ENCODE measurements at places on chromosomes 2 and 18. TPM values are rescaled to one million over a fixed set of nuclear protein-coding genes. Genes with fewer than 3 reads are reported as not detected.
A peak's percentile ranks its signal among the peaks of the same experiment; 100 is the strongest.

The SCYGR4 gene
- not detected for total RNA-seq

The VIL1 gene
- total RNA-seq, result not detected

The ADRA2B gene
- 6.0 TPM for total RNA-seq

The UGT1A8 gene
- total RNA-seq, result not detected

The SLC66A2 gene
- 46.4 TPM for total RNA-seq

The SMYD1 gene
- total RNA-seq, result 26.1 TPM

DNA sequence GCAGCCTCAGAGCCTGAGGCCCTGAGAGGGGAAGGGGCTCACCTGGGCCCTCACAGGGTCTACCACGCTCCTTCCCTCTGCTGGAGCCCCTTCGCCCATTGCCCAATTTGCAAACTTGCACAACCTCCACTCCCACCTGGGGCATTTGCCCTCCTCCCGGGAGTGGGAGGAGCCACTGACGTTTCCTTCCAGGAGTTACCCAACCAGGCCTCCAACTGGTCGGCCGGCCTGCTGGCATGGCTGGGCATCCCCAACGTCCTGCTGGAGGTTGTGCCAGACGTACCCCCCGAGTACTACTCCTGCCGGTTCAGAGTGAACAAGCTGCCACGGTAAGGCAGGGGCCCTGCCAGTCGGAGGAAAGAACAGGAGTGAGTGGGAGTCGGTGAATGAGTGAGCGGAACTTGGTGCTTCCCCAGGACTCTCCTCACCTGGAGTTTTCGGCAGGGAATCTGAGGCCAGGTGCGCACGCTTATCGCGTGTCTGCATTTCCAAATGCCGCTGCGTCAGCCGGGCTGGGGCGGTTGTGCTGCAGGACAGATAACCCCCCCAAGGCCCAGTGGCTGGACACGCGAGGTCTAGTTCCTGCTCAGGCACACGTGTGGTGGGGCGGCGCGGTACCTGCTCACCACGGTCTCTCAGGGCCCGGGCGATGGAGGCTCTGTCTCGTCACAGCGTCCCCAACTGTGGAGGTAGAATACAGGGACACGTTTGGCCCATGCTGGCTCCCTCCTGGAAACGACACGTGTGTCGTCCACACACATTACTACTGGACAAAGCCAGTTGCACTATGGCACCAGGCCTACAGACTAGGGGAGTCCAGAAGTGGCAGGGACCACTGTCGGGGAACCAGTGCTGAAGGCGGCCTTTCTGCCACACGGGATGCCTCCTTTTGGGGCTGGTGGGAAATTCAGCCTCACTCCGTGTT is 11.7 kb downstream of the ANO7 start:
- no peak for DNase-seq

- no peak for DNase-seq
These were observed 228.3 kb downstream of the TWIST2 start for GRCh38 chr2:239075918-239076758.

DNA sequence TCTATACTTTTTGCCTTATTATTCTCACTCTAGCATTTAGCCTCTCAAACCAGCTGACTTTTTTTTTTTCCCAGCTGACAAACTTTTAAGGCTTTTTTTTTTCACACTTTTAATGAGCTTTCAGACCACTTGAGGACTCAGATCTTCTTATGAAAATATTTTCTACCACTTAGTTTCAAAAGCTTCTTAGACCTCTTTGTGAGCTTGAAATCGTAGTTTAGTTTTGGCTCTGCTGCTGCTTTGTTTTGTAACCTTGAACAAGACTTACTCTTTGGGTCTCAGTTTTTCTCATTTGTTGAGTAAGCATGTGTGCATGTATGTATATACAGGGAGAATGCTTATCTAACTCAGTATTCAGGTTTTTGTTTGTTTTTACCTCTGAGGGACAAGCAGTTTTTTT is 3.5 kb downstream of the NBEAL1 start:
- no peak for DNase-seq

- no peak for DNase-seq
These were observed 32.4 kb upstream of the RBBP8 start for GRCh38 chr18:22900558-22901238.

- DNase-seq, result no peak
These were observed 288.3 kb downstream of the CYP26B1 start for GRCh38 chr2:71859211-71859847.

- DNase-seq, result no peak
These were observed 3.8 kb downstream of the BOK start for GRCh38 chr2:241562269-241562891.

DNA sequence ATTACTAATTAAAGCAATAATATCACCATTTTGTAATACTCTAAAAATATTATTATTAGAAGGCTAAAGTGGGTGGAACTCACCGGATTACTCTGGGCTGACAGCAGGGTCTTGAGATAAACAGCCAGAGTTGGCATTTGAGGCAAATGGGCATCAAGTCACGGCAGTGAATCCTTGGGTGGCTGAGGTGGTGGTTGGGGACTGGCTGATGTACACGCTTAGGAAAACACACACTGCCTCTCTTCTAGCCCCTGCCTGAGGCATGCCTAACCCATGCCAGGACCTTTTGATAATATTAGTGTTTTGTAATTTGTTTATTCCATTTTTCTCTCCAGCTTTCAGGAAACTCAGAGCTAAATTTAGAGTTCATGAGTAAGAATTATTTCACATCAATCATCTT is 76.8 kb downstream of the ACKR3 start:
- no peak for DNase-seq

DNA sequence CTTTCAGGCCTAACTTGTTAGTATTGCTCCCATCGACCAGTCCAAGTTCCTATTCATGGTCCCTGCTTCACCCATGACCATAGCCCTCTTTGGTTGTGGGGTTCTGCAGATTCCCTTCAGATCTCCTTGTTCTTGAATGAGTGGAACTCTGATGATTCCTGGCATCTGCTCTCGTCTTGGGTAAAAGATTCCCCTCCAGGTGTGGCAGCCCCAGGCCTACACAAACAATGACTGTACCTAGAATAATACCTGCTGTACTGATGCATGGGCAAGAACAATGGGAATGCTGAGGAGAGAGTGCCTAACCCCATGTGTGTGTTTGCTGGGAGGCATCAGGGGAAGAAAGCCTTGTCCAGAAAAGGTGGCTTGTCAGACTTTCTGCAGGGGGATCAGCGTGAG is 39.2 kb upstream of the MRPL19 start:
- DNase-seq, result peak; percentile 88

DNA sequence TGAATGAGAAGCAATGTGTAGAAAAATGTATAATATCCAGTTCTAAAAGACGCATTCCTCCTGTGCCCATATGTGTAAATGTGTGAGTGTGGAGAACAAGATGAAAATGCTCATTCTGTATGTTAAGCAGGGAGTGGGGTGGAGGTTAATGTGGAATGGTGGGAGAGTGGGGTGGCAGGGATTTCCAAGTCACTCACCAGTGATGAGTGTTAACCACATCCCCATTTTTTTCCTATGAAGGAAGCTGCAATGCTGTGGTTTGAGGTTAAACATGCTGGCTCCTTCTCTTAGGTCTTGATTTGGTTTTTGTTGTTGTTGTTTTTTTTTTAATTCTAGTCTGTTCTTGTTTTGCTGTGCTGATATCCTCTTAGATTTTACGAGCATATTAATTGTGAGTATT is 169.4 kb downstream of the NEDD4L start:
- DNase-seq, result peak; percentile 34
